ENCODE measurements at places on chromosomes 3 and 15. TPM values are rescaled to one million over a fixed set of nuclear protein-coding genes. Genes with fewer than 3 reads are reported as not detected.

- no peak for DNase-seq
Measured at GRCh38 chr3:55721716-55722484, 234.8 kb upstream of the WNT5A start.

DNA sequence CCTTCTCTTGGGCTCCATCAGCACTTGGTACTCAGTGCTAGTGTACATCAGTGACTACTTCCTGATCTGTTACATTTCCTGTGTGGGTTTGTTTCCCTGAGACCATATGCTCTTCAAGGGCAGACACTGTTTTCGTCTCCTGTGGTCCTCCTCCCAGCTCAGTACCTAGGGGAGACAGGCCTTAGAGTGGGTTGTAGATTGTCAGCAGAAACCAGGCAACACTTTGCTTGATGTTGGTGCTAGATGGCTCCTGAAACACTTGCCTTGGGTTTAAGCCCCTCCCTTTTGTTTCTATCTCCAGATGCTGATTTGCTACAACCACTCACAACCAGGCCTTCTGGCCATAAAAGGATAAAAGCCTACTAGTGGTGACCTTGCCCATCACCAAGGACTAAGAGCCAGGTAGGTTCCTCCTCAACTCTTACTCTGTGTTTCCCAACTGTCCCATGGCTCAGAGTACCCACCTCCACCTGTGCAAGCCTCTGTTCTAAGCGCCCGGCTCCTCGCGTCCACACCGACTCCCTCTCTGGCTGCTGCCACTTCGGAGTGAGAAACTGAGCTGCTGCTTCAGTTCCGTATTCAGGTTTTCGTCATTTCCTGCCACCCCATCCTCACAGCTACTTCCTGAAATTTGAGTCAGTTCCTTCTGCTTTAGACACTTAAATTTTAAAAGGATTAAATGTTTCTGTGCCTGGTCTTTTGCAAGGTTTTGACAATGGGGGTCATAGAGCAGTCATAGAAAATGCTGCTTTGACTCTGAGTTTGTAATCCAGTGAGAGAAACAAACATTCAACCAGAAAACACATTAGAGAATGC, at the start of gene HCLS1:
Gene HCLS1 (minus strand): TSS at position 548 of the 816 bp plus-strand sequence. CDS start 2,556 bp downstream, outside the sequence.
- peak; percentile 48 for DNase-seq

GRCh38 chr15:74799856-74800558, 12.6 kb upstream of the LMAN1L start:
- DNase-seq = peak; percentile 87

DNA sequence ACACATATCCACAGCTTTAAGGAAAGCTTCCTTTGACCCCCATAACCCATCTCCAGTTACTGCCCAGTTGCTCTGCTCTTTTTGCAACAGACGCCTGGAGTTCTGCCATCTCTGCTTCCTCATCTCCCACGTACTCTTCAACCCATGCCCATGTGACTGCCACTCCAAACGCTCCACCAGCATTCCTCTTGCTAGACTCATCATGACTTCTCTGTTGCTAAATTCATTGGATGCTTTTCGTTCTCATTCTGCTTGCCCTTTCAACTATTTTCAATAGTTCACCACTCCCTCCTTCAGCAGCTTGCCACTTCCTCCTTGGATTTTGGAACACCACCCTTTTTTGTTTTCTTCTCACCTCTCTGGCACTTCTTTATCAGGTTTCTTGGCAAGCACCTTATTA, 2.7 kb upstream of the KNSTRN start:
- DNase-seq = peak; percentile 82

GRCh38 chr3:41881233-41881821, 80.6 kb downstream of the ULK4 start:
- DNase-seq = no peak

GRCh38 chr3:67389176-67389575, 265.2 kb downstream of the SUCLG2 start:
- no peak for DNase-seq

DNA sequence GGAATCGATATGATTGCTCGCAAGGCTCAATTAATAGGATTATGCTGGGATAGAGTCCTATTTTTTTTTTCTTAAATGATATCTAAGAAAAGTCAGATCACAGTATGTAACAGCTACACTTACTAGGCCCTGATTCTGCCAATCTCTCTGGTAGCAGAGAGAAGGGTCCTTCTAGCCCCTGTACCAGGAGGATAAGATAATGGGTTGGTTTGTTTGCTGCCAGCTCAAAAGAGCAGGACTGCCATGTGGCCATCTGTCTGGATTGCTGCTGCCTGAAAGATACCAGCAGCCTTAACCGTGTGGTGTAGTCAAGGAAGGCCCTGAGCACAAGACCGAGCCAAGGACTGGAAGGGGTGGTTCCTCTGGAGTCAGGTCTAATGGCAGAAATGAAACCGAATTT, 236.4 kb downstream of the KLF13 start:
- no peak for DNase-seq

DNA sequence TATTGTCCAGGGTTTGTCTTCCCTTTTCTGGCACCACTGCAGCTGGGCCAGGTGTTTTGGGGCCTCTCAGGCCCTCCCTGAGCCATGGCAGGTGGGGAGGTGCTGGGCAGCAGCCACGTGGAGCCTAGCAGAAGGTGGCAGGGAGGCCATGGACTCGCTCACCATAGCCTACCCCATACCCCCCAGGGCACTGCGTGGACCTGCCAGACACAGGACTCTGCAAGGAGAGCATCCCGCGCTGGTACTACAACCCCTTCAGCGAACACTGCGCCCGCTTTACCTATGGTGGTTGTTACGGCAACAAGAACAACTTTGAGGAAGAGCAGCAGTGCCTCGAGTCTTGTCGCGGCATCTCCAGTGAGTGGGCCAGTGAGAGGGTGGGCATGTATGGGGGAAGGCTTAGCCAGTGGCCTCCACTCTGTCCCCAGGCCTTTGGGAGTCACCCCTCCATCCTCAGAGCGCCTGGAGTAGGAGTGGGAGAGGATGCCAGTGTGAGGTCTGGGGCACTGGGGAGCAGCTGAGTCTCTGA, 11.9 kb downstream of the SPINT1 start:
- no peak for DNase-seq

DNA sequence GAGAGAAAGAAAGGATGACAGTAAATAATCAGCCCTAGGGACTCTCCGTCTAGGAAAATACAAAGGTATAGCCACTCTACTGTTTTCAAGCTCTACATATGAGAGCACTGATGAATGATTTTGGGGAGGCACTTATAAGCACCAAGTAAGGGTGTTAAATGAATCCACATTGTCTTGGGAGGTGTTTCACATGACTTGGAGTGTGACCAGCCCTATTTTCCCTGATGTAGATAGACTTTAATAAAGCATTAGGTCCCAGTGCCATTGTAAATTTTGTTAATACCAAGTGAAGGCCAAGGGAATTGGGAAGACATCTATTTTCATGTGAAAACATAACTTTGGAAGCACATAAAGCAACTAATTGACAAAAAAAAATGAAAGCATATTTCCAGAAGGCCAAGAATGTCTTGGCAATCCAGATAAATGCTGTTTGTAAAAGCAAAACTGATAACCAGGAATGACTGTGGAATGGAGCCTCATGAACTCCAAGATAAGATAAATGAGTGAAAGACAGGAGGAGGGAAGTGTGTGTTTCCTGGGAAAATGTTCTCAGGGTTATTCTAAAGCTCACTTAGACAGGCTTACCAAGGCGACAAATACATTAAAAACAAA, 96.0 kb upstream of the MYZAP start:
- no peak for DNase-seq

DNA sequence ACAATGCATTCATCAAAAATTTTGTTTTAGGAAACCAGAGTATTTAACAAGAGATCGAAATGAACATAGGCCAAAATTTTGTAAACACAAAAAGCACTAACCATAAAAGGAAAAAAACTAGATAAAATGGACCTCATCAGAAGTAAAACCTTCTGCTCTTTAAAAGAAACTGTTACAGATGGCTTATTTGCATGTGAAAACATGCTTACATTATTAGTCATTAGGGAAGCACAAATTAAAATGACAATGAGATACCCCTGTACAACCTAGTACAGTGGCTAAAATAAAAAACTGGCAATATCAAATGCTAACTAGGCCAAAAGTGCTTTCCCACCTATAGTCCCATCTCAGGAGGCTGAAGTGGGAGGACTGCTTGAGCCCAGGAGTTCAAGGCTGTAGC, 19.3 kb downstream of the UBR1 start:
- DNase-seq = no peak

- DNase-seq = no peak
Measured at GRCh38 chr3:169871129-169871886, 1.6 kb upstream of the LRRC31 start.

GRCh38 chr3:101791778-101792177, 12.8 kb downstream of the NXPE3 start:
- DNase-seq = no peak

- DNase-seq = no peak
Measured at GRCh38 chr15:43919540-43920253, 92.9 kb downstream of the WDR76 start.

DNA sequence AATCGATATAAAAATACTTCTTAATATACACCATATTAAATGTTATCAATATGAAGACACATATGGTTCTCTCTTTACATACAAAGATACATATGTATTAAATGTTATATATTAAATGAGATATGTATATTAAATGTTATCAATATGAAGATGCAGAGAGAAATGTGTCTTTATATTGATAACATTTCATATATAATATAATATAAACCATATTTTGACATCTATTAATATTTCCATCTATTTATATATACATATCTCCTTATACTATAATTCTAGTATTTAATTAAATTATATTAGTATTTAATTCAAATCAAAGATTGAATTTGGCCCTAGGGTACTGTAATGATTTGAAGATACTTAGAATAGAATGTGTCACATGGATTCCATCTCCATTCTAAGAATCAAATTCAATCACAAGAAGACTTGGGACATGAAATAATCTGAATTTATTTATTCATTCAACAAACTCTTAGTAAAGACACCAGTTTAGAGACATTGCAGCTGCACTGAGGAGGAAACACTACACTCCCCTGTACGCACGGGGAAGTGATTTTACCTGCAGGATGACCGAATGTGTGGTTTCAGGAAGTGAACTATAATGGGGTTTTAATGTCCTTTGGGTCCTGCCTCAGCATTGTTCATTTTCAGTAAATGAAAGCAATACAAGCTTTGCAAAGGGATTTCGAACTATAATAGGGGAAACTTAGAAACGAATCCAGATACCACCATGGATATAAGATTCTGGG, 365.1 kb downstream of the MECOM start:
- DNase-seq = no peak

DNA sequence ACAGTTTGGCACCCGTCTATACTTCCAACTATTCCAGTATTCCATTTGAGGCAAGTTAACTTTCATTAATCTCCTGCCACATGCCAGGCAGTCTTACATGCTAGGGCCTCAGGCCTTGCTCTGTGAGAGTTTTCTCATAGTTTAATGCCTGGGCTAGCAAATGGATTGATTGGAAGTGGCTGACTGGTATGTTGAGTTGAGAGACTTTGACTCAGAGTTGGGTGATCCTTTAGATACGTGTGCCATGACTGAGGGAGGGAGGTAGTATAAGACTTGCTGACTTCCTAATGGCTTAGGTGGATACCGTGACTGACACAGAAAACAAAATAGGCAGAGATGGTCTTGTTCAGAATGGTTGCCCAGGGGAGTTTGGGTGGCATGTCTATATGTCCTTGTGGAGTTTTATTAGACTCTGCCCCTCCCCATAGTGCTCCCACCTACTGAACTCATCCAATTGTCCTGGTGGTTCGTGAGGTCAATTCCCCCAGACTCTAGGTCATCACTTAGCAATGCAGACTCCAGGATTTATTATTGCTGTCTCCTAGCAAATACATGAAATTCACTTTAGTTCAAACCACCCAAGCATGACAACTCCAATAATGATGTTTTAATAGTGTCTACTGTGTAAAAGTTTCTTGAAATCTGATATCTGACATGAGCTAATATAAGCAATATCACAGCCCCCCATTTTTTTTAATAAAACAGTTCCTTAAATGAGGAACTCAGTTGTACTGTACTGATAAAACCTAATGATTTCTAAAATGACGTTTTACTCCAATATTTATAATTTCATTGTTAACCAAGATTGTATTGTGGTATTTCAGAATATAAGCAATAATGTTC, 413.9 kb upstream of the MDFIC2 start:
- no peak for DNase-seq

DNA sequence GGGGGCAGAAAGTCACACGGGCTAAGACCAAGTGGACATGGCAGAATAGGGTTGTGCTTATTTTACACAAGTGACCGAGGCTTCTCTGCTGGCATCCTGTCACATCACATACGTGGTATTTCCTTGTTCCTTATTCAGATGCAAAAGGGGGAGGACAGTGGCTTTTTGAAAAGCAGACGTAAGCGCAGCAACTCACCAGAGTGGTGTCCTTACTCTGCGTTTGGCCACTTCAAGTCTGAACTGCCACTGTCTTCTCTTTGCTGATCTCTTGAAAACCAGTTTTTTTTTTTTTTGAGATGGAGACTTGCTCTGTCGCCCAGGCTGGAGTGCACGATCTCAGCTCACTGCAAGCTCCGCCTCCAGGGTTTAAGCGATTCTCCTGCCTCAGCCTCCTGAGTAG, 113.2 kb downstream of the SOX2 start:
- no peak for DNase-seq

DNA sequence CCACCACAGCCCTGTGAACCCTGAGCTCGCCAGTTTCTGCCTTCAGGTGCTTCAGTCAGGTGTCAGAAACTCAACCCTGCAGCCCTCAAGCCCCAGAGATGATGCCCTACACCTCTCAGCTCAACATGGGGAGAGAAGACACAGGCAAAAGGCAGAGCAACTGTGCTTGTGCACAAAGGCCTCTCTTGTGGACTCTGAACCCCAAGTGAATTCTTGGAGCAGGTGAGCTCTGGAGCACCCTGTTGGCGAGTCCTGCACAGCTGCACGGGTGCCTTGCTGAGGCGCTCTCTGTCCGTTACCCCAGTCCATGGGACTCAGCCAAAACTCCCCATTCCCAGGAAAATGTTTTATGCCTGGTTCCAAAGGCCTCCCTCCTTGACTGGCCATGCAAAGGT, 197.0 kb downstream of the KLF13 start:
- DNase-seq = no peak

GRCh38 chr3:158258619-158259018, 148.7 kb downstream of the RSRC1 start:
- no peak for DNase-seq

GRCh38 chr3:30691944-30692343, 85.5 kb downstream of the TGFBR2 start:
- no peak for DNase-seq

GRCh38 chr3:84925571-84925970, 33.2 kb upstream of the CADM2 start:
- no peak for DNase-seq

GRCh38 chr15:100570275-100570674, 31.7 kb downstream of the LINS1 start:
- no peak for DNase-seq

DNASE1L3 gene
- 60.4 TPM for total RNA-seq

HDC gene
- 0.26 TPM for total RNA-seq

GPR156 gene
- not detected for total RNA-seq

PSTPIP1 gene
- total RNA-seq = 1.2 TPM

PPP1R14D gene
- not detected for total RNA-seq

ATP13A5 gene
- total RNA-seq = not detected

ATP10A gene
- 0.43 TPM for total RNA-seq

TTC21A gene
- 1.4 TPM for total RNA-seq

ZNF662 gene
- total RNA-seq = 4.7 TPM

GOLGA8N gene
- 4.5 TPM for total RNA-seq

KCNAB1 gene
- 1.8 TPM for total RNA-seq

TMEM45A gene
- 49.5 TPM for total RNA-seq

CCR9 gene
- total RNA-seq = not detected

GNAT1 gene
- 0.07 TPM for total RNA-seq

KNG1 gene
- 1,537 TPM for total RNA-seq

ESYT3 gene
- total RNA-seq = 0.29 TPM

ZBTB47 gene
- total RNA-seq = 5.7 TPM

Data from right lobe of liver (tissue), 6 donors.